ENCODE measurements at places on chromosomes 7 and 10. TPM values are rescaled to one million over a fixed set of nuclear protein-coding genes. Genes with fewer than 3 reads are reported as not detected.

The RPEL1 gene
- 0.04 TPM for polyA plus RNA-seq

DNA sequence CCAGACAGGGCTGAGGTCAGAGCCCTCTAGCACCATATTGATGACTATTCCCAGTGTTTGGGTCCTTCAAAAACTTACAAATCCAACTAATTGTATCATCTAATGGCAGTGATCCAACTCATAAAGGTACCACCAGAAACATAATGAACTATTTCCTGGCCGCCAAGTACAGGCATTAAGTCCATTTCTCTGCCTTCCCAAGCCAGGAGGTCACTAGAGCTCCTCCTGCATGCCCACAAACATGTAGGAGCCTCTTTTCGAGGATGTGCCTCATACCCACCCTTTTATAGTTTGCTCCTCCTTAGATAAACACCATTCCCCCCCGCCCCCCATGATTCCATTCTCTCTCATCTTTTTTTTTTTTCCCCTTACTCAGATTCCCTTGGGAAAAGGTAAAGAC lies 91.3 kb downstream of the CHN2 start:
- no peak for DNase-seq
- H3K27ac ChIP-seq = peak overlapping the region; percentile 55
- H3K36me3 ChIP-seq = no peaks in the 10 kb centered on the region
- H3K4me1 ChIP-seq = peaks cover 56% of the 10 kb centered on the region
- peaks cover 6% of the 10 kb centered on the region for H3K27me3 ChIP-seq
- H3K4me3 ChIP-seq = no peak overlapping the region

GRCh38 chr7:10672186-10672585 lies 301.5 kb upstream of the PHF14 start:
- H3K36me3 ChIP-seq = no peaks in the 10 kb centered on the region
- H3K27ac ChIP-seq = no peak overlapping the region
- DNase-seq = no peak
- H3K27me3 ChIP-seq = no peaks in the 10 kb centered on the region

GRCh38 chr10:77001206-77001605 lies 636.4 kb downstream of the KCNMA1 start:
- no peaks in the 10 kb centered on the region for H3K36me3 ChIP-seq
- no peaks in the 10 kb centered on the region for H3K27me3 ChIP-seq
- H3K4me1 ChIP-seq = peaks cover 9% of the 10 kb centered on the region
- H3K4me3 ChIP-seq = no peak overlapping the region

GRCh38 chr10:122295451-122295809 lies 24.3 kb downstream of the BTBD16 start:
- no peaks in the 10 kb centered on the region for H3K36me3 ChIP-seq
- H3K4me3 ChIP-seq = no peak overlapping the region
- DNase-seq = no peak
- no peak overlapping the region for H3K27ac ChIP-seq
- H3K4me1 ChIP-seq = peaks cover 56% of the 10 kb centered on the region
- H3K27me3 ChIP-seq = no peaks in the 10 kb centered on the region

The SEMA4G gene
- polyA plus RNA-seq = 1.9 TPM

- no peak overlapping the region for H3K4me3 ChIP-seq
- no peaks in the 10 kb centered on the region for H3K36me3 ChIP-seq
- DNase-seq = no peak
- no peaks in the 10 kb centered on the region for H3K4me1 ChIP-seq
- no peak overlapping the region for H3K27ac ChIP-seq
- H3K27me3 ChIP-seq = no peaks in the 10 kb centered on the region
These were observed 58.3 kb downstream of the CXCL12 start for GRCh38 chr10:44326474-44327030.

The IFIT2 gene
- 3.9 TPM for polyA plus RNA-seq

- no peaks in the 10 kb centered on the region for H3K27me3 ChIP-seq
- no peak for DNase-seq
- H3K36me3 ChIP-seq = no peaks in the 10 kb centered on the region
- H3K27ac ChIP-seq = no peak overlapping the region
- no peaks in the 10 kb centered on the region for H3K4me1 ChIP-seq
These were observed 307.1 kb downstream of the MTERF1 start for GRCh38 chr7:91573405-91573804.

DNA sequence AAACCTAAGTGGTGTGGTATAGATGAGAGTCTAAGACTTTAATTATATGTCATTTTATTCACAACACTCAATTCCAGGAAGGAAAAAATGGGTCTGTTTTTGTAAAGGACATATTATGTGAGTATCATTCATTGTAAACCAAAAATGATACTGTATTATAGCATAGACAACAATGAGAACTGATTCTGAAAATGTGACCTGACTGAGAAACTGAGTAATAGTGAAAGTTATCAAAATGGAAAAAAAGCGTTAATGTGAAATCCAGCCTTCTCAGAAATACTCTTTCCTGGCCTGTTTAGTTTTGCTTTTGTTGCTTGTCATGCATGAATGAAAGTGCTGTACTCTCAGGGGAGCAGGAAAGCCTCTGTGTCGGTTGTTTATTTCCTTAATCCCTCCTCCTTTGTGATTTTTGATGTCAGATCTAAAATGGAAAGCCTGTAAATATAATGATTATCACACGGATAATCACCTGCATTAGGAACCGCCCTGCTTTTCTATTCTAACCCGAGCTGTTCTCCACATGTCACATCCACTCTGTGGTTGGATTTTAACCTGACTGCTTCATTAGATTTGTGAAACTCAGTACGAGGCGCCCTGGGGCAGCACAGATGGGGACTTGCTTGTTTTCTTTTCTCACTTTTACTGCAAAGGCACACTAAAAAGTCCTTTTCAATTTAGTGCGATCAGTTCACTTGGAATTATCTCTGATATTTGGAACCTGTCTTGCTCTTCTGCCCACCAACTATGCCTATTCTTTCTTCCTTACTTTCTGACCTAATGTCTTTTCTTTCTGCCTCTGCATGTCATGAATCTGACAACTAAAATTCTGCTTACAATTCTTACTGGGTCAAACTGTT lies 240.9 kb upstream of the KAT6B start:
- H3K27me3 ChIP-seq = no peaks in the 10 kb centered on the region
- H3K27ac ChIP-seq = no peak overlapping the region
- no peak for DNase-seq
- peaks cover 18% of the 10 kb centered on the region for H3K4me1 ChIP-seq
- no peak overlapping the region for H3K4me3 ChIP-seq
- peaks cover 10% of the 10 kb centered on the region for H3K36me3 ChIP-seq

The BLNK gene
- 4.4 TPM for polyA plus RNA-seq

- no peak overlapping the region for H3K27ac ChIP-seq
- no peaks in the 10 kb centered on the region for H3K36me3 ChIP-seq
- H3K4me3 ChIP-seq = no peak overlapping the region
- H3K4me1 ChIP-seq = peaks cover 42% of the 10 kb centered on the region
- no peak for DNase-seq
These were observed 279.7 kb downstream of the ARHGAP12 start for GRCh38 chr10:31648966-31649365.

DNA sequence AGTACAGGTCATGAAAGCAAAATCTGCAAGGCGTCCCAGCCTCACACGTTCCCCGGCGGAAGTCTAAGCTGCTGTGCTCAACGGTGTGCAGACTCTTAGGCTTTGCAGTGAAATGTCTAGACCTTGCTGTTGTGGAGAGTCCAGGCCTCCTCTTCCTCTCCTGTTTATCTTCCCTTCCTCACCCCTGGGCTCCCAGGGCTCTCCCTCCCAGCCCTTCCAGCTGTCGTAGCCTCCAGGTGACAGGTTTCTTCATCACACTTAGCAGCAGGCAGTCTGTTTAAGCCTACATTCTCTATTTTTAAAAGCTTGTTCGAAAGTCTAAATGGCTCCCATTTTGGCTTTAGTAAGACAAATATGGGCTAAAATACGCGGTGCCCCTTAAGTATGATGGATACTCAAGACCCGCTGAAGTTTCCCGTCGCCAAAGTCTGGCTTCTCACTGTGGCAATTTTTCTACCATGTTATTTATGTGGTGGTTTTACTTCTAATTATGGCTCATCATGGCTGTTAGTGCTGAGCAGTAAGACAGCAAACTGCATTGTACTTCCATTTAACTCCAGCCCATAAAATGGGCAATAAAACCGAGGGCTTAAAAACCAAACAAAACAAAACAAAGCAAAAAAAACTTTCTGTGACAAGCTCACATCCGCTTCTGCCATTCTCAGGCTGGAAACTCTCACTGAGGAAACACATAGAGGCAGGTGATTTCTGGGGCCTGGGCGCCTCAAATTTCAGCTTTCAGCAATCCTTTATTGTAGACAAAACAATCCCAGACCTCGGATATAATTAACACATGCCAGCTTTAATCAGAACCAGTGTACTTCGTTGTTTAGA lies 243.2 kb downstream of the SNX10 start:
- no peak overlapping the region for H3K27ac ChIP-seq
- no peaks in the 10 kb centered on the region for H3K4me1 ChIP-seq
- H3K4me3 ChIP-seq = no peak overlapping the region
- peaks cover 18% of the 10 kb centered on the region for H3K27me3 ChIP-seq

DNA sequence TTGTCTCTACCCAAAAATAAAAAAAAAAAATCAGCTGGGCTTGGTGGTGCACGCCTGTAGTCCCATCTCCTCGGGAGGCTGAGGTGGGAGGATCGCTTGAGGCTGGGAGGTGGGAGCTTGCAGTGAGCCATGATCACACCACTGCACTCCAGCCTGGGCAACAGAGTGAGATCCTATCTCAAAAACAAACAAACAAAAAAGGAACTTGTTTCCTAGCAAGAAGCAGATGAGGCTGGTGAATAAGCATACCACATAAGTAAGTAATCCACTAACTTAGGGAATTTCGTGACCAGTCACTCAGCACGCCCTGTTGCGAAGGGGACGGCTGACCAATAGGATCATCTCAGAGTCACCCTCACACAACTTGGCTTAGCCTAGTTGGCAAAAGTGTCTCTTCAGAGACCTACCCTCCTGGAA lies 64.6 kb downstream of the CUX1 start:
- peak overlapping the region; percentile 97 for H3K27ac ChIP-seq
- peak; percentile 75 for DNase-seq
- H3K36me3 ChIP-seq = no peaks in the 10 kb centered on the region

GRCh38 chr7:103573479-103574058 lies 127.6 kb upstream of the SLC26A5 start:
- H3K27me3 ChIP-seq = no peaks in the 10 kb centered on the region
- no peaks in the 10 kb centered on the region for H3K36me3 ChIP-seq
- no peak for DNase-seq

DNA sequence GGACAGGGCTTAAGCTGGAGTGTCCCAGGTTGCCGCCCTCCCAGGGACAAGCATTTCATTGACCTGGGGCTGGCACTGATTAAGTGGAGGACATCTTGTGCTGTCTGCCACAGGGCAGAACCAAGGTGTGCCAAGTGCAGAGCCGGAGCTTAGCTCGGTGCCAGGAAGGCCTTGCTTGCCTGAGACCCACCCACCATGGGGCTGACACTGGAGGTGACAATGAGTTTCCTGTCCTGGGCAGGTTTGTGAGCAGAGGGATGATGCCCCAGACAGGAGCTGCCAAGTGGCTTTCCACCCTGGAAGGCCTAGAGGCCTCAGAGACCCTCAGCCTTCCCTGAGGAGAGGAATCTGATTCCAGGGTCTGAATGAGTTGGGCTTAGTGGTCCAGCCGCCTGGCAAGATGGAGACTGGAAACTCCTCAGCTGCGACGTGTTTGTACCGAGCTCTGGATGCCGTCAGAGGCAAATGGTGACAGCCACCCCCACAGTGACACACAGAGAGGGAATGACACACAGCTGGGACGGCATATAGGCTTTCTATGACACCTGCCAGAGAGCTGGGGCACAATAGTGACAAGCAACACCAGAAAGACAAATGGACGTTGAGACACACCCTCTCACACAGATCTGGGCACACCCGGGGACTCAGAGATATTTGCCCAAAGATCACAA lies 2.6 kb downstream of the ADCYAP1R1 start:
- H3K36me3 ChIP-seq = no peaks in the 10 kb centered on the region
- H3K4me3 ChIP-seq = no peak overlapping the region
- DNase-seq = no peak
- no peaks in the 10 kb centered on the region for H3K4me1 ChIP-seq

- H3K36me3 ChIP-seq = no peaks in the 10 kb centered on the region
- no peaks in the 10 kb centered on the region for H3K27me3 ChIP-seq
- H3K27ac ChIP-seq = no peak overlapping the region
- H3K4me1 ChIP-seq = peaks cover 4% of the 10 kb centered on the region
- DNase-seq = no peak
- no peak overlapping the region for H3K4me3 ChIP-seq
These were observed 240.4 kb downstream of the ABCA13 start for GRCh38 chr7:48411619-48412018.

- H3K27me3 ChIP-seq = peaks cover 6% of the 10 kb centered on the region
- H3K4me1 ChIP-seq = peaks cover 6% of the 10 kb centered on the region
- H3K36me3 ChIP-seq = no peaks in the 10 kb centered on the region
- DNase-seq = no peak
These were observed 22.8 kb downstream of the SPOCK2 start for GRCh38 chr10:72065439-72066025.

DNA sequence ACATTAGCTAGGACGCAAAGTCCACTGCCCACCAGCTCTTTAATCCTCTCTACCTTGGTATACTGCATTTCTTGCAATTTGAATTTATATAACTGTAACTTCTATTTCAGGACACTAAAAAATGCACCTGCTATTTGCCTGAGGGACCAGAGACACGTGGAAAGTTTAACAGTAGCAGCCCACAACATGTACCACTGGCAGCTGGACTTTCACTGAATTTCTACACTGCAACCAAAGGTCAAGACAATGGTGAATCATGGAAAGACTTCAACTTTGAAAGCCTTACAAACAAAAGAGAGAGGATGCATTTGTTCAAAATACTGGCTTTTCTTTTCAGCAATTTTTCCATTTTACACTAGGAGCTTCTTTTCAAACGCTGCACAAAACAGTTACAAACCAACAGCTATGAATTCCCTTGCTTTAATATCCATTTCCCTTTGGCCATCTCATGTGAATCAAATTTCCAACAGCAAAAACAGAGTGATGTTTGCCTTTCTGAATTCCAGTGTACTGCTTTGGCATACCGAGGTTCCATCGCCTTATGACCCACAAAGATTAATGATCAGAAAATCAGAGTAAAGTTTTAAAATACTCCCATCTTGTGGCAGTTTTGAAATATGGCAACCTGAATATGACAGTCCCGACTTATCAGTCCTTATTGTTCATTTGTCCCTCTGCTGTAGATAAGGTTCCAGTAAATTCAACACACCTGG lies 29.9 kb upstream of the HNRNPH3 start:
- no peaks in the 10 kb centered on the region for H3K27me3 ChIP-seq
- H3K4me1 ChIP-seq = no peaks in the 10 kb centered on the region
- H3K4me3 ChIP-seq = no peak overlapping the region

The STEAP1B gene
- polyA plus RNA-seq = 12.0 TPM

DNA sequence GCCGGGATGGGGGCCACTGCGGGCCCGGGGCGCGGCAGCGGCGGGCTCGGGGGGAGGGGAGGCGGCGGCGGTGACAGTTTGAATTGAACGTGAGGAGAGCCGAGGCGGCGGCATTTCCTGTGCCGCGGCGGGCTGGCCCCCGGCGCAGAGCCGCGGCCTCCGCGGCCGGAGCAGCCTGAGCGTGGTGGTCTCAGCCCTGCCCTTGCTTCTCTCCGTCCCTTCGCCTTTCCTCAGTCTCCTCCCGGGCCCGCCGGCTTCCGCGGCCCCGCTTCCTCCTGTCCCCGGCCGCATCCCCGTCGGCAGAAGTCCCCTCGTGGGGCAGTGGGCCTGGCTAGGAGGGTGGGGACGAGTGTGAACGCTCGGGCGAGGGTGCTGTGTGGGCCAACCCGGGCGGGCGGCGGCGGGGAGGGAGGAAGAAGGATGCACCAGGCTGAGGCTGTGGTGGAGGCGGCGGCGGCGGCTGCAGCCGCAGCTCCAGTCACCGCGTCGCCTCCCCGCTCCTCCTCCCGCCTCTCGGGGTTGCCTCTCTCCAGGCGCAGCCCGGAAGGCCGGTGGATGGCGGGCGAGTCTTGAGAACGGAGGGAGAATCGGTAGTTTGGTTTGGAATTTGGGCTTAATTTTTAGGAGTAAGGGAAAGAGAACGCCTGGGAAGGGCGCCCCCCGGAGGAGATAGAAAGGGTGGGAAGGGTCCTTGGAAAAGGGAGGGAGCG lies 690 bp downstream of the SEPTIN7 start:
- no peak for DNase-seq
- peaks cover 11% of the 10 kb centered on the region for H3K4me1 ChIP-seq
- H3K27ac ChIP-seq = peak overlapping the region; percentile 95
- no peaks in the 10 kb centered on the region for H3K27me3 ChIP-seq
- H3K4me3 ChIP-seq = peak overlapping the region; percentile 88
